Stimulated activated CD8-positive, alpha-beta memory T cell treated with anti-CD3 and anti-CD28 coated beads, Interleukin-2, amount 100 ng/mL, for 48 hours (primary cell): ENCODE measurements at places on chromosomes 3 and 15.

DNA sequence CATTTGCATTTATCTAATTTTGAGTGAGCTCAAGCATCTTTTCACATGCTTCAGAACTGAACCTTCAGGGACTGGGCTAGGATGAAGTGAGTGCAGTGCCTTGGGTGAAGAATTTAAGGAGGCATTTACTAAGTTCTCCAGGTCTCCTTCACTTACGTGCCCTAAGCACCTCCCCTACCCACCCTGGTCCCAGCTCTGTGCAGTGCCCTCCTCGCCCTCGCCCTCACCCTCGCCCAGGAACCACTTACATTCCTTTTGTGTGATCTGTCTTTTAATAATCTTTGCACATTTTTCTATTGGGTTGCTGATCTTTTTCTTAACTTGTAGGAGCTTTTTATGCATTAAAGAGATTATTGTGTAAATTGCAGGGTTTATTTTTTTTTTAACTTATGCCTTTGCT lies 322.6 kb downstream of the THSD4 start:
- no peak for DNase-seq

GRCh38 chr15:49723981-49724380 lies 103.1 kb downstream of the DTWD1 start:
- DNase-seq: no peak

DNA sequence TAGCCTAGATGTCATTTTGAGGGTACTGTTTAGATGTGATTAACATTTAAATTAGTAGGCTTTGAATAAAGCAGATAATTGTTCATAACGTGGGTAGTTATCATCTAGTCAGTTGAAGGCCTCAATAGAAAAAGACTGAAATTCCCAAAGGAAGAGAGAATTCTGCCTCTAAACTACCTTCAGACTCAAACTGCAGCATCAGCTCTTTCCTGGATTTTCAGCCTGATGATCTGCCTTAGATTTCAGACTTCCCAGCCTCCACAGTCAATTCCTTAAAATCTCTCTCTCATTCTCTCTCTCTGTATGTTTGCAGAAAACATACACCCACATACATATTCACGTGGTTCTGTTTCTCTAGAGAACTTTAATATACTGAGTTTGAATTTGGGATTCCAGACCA lies 58.0 kb upstream of the MBNL1 start:
- no peak for DNase-seq

- no peak for DNase-seq
Observed at GRCh38 chr15:67543348-67543718, 830 bp downstream of the MAP2K5 start.

DNA sequence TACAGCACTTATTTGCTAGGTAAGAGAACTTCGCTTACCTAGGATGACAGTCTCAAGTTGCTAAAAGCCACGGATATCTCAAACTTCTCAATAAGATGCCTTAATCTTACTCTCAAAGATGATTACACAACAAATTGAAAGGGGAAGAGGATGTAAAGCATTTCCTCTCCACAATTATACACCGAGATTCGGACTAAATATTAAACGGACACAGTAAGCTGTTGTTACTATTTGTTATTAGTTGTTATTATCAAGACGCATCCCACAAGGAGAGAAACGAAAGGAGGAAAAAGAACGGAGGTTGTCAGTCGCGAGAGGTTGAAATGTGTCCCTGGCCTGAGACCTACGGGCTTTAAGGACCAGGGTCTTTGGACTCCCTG lies 660 bp downstream of the ZNF106 start:
- DNase-seq: no peak

- no peak for DNase-seq
Observed at GRCh38 chr15:57190208-57190607, 186.1 kb upstream of the CGNL1 start.

DNA sequence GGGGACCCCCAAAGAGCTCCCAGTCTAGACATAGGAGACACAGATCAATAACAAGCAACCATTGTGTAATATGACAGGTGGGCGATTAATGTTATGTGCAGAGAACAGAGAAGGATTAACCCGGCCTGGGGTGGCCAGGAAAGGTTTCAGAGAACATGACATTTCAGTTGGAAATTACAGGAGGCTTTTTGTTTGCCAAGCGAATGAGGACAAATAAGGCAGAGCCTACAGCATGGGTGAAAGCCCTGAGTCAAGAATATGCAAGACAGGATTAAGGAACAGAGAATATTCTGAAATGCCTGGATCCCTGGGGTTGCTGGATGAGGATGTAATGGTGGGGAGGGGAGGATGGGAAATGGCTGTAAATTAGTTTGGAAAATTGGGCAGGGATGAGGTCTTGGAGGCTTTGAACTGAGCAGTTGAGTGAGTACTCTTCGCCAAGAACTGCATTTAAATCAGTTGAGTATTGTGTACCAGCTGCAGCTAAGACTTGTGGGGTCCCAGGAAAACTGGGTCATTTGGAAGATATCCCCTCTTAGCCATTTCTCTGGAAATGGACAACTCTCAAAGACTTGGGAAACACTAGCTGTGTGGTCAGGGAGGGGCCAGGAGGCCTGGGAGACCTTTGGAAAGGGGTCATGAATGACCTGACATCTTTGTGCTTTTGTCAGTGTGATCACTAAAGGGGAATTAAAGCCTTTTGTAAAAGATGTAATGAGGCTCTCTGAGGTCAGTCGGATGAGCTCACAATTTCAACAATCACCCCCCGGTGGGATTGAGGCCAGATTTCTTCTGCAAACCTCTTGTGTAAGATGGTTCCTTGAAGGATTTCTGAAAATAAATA lies 198.6 kb upstream of the NR2E3 start:
- no peak for DNase-seq

DNA sequence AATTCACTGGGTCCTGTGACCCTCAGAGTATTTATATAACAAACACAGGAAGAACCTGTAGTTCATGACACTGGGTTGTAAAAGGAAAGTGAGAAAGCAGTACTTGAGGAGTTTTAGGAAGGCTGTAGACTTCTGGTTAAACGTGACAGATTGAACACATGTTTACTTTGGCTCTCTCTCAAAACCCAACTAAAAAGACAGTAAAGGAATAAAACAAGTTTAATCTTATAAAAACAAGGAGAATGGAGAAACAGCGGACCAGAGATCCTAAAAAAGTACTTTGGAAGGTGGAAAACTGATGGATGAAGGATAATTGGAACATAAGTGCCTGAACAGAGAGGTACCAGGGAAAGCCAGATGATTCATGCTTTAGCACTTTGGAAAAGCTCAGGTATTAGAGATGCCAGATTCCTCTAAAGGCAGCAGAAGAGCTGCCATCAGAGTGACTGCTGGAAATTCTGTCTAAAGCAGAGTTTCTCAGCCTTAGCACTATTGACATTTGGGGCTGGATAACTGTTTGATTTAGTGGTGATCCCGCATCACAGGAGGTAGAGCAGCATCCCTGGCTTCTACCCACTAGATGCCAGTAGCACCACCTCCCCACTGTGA lies 182.9 kb upstream of the RORA start:
- no peak for DNase-seq

DNA sequence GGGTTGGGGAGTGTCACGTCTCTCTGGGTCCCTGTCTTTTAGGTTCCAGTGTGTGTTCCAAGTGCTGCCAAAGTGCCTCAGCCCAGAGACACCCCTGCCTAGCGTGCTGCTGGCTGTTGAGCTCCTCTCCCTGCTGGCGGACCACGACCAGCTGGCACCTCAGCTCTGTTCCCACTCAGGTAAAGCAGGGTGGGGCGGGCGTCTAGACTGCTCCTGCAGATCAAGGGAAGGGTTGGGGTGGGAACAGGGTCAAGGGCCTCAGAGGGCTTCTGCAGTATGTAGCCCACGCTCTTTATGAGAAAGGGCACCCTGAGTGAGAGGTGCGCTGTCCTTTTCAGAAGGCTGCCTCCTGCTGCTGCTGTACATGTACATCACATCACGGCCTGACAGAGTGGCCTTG lies 17.2 kb downstream of the ATRIP start:
- no peak for DNase-seq

- no peak for DNase-seq
Observed at GRCh38 chr3:182258538-182259177, 534.6 kb upstream of the ATP11B start.
